ENCODE measurements at places on chromosomes 4 and X. TPM values are rescaled to one million over a fixed set of nuclear protein-coding genes. Genes with fewer than 3 reads are reported as not detected.
A peak's percentile ranks its signal among the peaks of the same experiment; 100 is the strongest.

GRCh38 chr4:165604181-165604580, 225.4 kb downstream of the CPE start:
- DNase-seq = no peak

DNA sequence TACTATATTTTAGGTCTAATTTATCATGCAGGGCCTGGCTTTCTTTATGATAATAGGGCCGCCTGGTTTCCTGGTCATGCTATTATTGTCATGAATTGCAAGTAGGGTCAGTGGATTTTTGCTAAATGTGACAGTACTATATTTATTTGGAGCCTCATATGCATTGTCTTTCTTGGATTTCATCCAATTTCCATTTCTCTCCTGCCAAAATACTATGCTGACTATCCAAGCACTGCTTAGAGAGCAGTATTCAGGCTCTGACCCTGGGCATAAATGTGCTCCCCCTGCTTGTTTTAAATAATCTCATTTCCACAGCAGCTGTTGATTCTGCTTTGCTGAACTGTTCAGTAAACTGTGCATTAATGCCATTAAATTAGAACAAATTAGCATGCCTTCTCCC, 269.3 kb downstream of the GPM6A start:
- DNase-seq = no peak

- no peak for DNase-seq
These were observed 233.3 kb downstream of the USP46 start for GRCh38 chr4:52425751-52426326.

DNA sequence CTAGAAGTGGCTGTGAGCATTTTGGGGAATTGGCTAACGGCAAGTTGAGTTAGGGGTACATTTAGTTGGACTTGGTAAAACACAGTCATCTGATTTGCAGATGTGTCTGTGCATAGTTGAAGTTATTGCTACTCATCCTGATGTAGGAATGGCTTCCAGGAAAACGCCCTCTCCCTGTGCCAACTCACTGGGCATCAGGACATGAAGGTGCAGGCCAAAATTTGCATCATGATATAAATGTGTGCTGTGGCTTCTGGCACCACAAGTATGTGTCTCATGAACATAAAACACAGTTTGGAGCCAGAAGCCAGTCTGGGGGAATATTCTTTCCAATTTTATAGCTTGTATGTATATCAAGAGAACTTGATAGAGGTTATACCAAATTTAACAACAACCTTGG, 54.2 kb upstream of the CBR4 start:
- no peak for DNase-seq

DNA sequence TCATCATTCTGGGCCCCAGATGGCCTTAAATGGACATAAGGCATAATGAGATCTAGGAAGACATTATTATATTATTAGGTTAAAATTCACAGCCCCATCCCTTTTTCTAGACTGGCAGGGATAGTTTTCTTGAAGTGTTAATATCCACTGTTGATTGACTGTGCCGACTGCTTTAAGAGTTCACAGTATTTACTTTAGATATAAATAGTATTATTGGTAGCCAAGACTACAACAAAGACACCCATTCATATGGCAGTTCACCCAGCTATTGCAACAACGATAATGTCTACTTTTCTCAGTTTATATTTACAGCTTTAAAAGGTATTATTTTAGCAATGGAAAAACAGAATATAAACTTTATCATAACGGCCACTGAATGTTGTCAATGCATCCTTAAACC, 922.2 kb upstream of the POU3F4 start:
- DNase-seq = no peak

DNA sequence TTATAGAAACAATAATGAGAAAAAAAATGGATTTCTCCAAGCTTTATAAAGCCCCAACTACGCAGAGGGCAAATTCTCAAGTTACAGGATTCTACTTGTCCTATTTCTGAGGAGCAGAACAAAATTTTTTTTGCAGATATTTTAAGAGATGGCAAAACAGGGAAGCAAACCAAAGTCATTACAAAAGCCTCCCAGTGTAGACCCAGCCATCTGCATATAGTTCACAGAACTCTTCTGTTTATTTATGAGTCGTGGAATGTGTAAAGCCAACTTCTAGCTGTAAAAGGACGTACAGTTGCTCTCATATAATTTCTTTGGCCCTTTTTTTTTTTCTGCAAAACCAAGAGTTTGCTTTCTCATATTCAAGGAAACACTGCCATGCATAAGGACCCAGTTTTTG, 120.4 kb downstream of the PCDH7 start:
- DNase-seq = no peak

DNA sequence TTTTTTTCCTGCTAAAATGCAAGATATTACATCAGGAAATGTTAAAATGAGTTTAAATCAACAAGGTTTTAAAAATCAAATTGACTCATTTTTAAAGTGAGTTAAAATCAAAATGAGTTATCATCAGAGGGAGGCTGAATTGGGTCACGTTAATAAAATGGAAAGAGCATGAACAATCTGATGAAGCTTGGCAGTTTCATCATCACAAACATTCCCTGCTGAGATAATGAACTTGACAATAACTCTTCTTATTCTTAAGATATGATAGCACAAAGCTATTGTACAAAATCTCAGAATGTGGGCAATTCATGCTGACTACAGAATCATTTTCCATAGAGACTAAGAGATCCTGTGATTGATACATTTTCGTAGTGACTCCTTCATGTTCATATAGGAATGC, 1086.7 kb downstream of the STIM2 start:
- DNase-seq = no peak

- DNase-seq = no peak
These were observed 349.1 kb downstream of the PCDH10 start for GRCh38 chr4:133498149-133498548.

GRCh38 chrX:8971116-8971515, 62.8 kb downstream of the FAM9B start:
- no peak for DNase-seq

- DNase-seq = no peak
These were observed 113.8 kb upstream of the PUDP start for GRCh38 chrX:7261672-7262332.

- peak; percentile 78 for DNase-seq
These were observed 31.0 kb upstream of the TLR3 start for GRCh38 chr4:186037692-186038658.

- DNase-seq = no peak
These were observed 248.5 kb upstream of the CXXC4 start for GRCh38 chr4:104743215-104743653.

DNA sequence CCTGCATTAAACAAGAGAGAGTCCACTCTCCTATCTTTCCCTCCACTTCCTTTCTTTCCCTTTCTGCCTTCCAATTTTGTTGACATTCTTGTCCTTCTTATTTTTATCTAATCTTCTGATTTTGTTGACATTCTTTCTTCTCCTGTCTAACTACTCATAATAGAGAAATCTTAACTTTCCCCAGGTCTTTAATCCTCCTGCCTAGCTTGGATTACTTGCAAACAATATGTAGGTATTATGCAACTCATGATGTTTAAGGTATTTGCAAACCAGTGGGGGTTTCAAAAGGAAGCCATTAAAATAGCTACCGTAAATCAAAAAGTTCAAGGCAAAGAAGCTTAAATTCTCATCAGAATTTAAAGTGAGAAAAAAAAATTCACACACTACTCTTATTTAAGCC, 53.9 kb downstream of the PROM1 start:
- no peak for DNase-seq

GRCh38 chr4:125529071-125529470, 214.3 kb downstream of the FAT4 start:
- no peak for DNase-seq

Gene PLP1
- 928 TPM for total RNA-seq

Gene GUCY1B1
- total RNA-seq = 22.6 TPM

Gene ATP5ME
- 726 TPM for total RNA-seq

Gene RAB41
- total RNA-seq = not detected

Gene AGTR2
- total RNA-seq = 0.39 TPM
